Activated CD4-positive, alpha-beta T cell treated with anti-CD3 and anti-CD28 coated beads, Interleukin-2, amount 10 ng/mL, durations not matched to agents 7 days and 5 days (primary cell): ENCODE measurements at places on chromosomes 3 and 15.

- no peak for DNase-seq
Observed at GRCh38 chr3:174060431-174060830, 662.9 kb downstream of the NLGN1 start.

DNA sequence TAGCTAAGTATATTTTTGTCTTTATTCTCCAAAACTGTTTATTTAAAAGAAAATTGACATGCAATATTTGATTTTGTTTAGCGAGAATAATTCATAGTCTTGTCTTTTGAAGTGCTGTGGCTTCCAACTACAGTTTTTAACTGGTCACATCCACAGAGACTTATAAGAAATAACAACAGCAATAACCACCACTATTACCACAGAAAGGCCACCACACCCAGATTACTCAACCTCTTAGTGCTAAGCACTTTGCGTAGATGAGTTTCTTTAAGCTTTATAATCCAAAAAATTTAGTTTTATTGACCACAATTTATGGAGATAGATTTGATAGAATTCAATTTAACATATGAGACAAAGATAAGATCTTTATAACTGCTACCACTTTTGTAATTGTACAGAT lies 468.4 kb upstream of the UBE2E2 start:
- DNase-seq = no peak

DNA sequence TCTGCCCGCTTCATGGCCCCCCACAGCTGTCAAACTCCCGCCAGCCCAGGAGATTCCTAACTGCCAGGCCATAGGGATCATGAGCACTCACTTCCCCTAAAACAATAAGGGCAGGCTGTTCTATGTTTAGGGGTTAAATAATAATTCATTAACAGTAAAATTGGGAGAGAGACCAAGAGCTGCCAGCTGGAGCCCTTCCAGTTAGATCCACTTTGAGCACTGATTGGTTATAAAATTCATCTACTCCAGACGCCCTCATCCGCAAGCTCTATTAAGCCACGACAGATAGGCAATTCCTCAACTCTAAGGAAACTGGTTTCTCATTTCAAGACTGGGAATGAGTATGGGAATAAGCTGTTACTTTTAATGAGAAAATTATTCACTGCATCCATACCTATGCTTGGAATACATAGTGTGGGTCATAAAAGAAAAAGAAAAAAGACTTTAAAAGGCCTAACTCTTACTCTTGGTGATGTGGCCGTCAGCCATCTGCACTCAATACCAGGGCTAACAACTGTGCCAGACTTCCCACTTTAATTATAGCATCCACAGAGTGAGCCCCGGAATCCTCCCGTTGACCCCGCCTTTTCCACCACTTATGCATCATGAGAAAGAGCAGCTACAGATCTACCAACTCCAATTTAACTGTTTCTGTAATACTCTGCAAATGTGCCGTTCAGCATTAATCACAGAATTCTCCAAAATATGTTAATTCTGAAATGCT lies 44.5 kb downstream of the IL17RD start:
- no peak for DNase-seq

GRCh38 chr3:123104550-123104949 lies 37.7 kb downstream of the PDIA5 start:
- DNase-seq = no peak

DNA sequence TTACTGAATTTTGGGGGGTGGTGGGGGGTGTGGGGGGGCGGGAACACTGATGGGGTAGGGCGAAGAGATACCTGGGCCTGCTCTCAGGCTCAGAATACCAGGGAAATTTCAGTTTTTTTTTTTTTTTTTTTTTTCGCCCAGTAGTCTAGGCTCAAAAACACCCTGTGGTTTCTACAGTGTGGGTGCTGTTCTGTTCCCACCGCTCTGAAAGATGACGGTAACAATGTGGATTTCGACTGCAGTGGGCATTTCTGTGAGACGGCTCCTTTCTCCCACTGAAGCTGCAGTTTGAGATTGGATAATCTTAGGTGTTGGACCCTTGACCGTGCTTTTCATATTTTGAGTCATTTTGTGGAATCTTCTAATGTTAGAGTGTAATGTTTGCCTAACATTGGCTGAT lies 143.8 kb upstream of the RGMA start:
- DNase-seq = no peak

GRCh38 chr3:171255236-171255806 lies 204.9 kb downstream of the TNIK start:
- DNase-seq = peak; percentile 17

- no peak for DNase-seq
Observed at GRCh38 chr3:182725372-182726251, 67.7 kb upstream of the ATP11B start.

DNA sequence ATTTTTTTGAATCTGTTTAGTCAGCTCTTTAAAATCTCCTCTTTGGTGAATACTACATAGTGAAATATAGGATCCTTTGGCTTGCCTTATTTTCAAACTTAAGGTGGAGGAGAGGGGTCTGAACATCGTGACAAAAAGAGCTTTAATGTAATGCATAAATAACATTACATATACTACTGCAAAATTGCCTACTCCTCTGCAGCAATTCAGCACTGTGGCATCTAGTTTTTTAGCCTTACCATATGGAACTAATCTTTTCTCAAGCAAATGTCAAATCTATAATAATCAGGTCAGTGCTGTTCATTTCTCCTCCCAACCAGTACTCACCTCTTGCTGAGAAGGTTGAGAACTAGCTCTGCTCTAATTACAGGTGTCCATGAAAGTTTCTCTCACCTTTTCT lies 394.0 kb upstream of the CDIN1 start:
- no peak for DNase-seq

DNA sequence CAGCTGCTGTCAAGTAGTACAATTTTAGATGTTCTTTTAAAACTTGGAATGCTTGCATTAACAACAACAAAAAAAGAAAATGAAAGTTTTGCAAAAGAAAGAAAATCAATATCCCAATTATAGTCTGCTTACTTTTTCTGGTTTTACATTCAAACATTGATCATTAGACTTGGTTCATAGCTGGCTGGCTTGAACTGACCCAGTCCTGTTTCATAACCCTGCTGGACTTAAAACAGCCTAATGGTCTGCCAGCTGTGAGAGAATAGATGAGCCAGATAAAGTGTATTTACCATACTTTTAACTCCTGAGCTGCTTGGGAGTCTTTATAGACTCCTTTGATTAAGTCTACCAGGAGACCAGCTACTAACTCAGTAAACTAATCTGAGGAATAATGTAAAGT lies 59.2 kb downstream of the PIAS1 start:
- DNase-seq = no peak

GRCh38 chr3:49500205-49500731 lies 30.2 kb downstream of the DAG1 start:
- no peak for DNase-seq

- DNase-seq = no peak
Observed at GRCh38 chr15:33636234-33636633, 325.5 kb downstream of the RYR3 start.
